ENCODE measurements at places on chromosomes 1 and 21.

- DNase-seq = no peak
Observed at GRCh38 chr1:48701445-48701844, 75.2 kb downstream of the BEND5 start.

DNA sequence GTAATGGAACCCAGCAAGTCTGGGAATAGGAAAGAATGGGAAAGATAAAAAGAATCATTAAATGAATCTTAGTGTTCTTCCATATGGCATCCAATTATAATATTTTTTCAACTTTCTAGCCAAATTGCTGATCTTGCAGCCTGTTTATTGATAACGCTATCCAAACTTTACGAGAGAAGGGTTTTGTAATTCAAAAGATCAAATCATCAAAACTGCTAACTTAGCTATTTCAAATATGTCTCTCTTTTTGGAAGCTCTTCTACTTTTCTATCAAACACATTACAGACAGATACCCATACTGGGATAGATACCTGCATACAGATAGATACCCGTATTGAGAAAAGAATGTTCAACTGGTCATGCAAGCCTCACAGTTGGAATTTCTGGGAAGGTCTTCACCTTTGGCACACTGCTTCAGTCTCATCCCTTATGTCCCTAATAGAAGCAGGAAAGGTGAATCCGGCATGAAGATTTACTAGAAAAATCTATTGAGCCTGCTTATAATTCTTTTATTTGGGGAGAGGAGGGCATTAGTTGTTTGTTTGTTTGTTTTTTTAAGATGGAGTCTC is 75.0 kb upstream of the EXO1 start:
- DNase-seq = no peak

DNA sequence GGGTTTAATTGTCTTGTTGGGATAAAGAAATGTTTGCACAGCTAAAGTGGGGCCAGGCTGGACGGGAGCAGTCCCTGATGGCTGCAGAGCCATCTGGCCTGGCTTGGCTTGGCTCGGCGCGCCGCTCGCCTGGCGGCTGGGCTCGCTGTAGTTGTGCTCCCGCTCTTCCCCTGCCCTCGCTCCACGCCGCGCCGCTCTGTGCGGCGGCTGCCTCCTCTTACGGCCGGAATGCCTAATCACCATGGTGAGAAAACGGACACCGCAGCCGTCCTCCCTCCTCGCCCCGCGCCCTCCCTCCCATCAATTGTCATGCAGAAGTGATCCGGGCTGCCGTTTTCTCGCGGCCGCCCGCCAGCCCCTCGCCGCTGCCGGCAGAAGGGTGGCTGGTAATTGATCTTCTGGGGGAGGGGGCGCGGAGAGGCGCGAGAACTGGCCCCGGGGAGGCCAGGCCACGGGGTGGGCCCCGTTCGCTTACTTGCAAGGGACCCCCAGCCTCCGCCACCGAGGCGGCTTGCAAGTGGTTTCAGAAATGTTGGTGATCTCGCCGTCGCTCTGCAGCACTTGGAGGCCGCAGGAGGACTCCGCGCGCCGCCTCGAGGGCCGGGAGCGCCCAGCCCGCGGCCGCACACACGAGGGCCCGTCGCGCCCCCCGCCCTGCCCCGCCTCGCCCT is 12.4 kb downstream of the RNF220 start:
- DNase-seq = no peak

DNA sequence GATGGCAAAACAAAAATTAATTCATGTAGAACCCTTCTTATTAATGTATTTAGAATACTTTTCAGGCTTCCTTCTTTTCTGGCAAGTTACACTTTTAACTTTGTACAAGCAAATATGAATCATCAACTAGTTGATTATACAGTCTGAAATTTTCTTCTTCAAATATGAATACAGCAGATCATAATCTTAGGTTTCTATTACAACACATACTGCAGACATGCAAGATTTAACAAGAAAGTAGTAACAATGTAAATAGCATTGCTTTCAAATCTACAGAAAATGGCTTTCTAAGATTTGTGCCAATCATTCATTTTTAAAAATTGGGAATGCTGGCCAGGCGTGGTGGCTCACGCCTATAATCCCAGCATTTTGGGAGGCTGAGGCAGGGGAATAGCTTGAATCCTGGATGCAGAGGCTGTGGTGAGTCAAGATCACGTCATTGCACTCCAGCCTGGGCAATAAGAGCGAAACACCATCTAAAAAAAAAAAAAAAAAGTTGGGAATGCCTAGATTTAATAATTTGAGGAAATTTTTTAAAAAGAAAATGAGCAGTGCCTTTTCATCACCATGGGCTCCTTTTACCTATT is 68.4 kb upstream of the DPYD start:
- no peak for DNase-seq

- no peak for DNase-seq
Observed at GRCh38 chr1:26066857-26067256, 573 bp downstream of the TRIM63 start.

GRCh38 chr1:181135815-181136737 is 47.6 kb downstream of the IER5 start:
- no peak for DNase-seq

DNA sequence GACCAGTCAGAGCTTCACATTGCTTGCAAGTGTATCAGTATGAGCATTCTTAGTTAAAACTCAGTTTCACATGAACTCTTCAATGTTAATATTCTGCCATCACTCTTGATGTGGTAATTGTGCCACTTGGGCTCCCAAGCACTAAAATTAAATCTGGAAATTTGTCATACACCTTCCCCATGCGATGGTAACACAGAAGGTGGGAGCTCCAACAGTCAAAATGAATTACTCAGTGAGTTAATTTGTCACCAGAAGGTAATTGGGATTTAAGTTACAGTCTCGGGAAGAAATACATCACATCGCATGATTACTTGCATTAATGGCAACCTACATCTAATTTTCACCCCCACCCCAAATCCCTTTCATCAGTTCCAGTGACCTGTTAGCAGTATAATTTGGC is 376.5 kb upstream of the DAB1 start:
- DNase-seq = no peak

GRCh38 chr1:23979387-23979880 is 693 bp downstream of the SRSF10 start:
- DNase-seq = no peak

DNA sequence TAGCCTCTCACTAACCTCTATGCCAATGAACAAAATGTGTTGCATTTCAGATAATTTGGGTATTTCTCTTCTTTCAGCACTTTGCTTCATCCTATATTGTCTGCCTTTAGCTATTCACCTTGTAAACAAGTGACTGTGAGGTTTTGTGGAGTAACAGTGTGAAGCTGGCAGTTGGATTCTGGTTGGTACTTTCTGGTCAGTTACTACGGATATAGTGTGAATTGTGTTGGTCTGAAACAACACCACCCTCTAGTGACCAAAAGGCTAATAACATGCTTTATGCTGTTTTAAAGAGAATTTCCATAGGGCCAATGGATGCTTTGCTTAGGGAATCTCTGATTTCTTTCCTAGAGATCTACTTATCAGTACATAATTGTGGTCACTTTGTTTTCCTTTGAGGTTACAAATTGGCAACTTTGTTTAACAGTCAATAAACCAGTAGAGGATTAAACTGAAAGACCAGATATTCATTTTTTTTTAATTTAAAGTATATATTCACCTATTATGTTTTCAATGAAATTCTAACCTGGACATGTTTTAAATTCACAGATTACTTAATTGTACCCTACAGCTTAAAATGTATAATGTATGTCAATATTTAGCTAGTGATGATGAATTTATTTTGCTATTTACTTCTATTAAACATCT is 2.5 kb upstream of the PTGER3 start:
- peak; percentile 29 for DNase-seq

DNA sequence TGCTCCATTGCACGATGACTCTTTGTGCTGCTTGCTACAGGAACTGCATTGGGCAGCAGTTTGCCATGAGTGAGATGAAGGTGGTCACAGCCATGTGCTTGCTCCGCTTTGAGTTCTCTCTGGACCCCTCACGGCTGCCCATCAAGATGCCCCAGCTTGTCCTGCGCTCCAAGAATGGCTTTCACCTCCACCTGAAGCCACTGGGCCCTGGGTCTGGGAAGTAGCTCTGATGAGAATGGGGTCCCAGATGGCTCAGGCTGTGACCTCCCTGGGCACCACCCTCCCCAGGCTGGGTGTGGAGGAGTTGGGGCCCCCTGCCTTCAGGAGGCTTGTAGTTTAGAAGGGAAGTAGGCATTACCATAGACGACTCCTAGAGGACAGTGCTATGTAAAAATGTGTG is 19.7 kb downstream of the CYP4B1 start:
- no peak for DNase-seq

DNA sequence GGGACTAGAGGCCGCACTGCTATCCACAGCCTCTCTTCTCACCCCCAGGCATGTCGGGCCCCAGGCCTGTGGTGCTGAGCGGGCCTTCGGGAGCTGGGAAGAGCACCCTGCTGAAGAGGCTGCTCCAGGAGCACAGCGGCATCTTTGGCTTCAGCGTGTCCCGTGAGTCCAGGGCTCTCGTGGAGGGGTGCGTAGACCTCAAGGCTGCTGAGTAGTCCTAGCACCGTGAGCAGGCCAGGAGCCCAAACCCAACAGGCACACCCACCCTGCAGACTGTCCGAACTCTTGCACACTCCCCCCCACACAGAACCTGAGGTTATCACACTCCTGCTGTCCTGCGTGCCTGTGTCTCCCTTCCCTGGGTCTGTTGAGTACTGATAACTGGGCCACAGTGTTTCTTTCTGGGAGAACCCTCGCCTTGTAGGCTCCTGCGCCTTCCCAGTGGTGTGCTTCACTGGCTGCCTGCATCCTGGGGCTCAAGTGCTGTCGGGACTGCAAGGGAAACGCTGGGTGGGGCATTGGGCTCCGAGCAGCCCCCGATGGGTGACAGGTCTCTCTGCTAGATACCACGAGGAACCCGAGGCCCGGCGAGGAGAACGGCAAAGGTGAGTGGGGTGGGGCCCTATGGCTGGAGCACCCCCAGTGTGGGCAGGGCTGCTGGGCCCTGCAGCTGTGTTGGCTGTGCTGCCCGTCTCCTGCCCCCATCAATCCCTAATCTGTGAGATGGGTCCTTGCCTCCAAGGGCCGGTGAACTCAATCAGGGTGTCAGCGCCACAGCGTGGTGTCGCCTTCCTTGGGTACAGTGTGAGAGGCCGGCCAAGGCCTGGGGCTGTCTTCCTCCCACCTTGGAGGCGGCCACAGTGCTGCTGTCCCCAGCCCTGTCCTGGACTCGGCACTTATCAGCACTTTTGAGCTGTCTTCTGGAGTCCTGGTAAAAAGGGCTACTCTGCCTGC is 4.0 kb upstream of the GJC2 start:
- DNase-seq = no peak

- DNase-seq = no peak
Observed at GRCh38 chr1:43034778-43035177, 76.1 kb upstream of the SLC2A1 start.

DNA sequence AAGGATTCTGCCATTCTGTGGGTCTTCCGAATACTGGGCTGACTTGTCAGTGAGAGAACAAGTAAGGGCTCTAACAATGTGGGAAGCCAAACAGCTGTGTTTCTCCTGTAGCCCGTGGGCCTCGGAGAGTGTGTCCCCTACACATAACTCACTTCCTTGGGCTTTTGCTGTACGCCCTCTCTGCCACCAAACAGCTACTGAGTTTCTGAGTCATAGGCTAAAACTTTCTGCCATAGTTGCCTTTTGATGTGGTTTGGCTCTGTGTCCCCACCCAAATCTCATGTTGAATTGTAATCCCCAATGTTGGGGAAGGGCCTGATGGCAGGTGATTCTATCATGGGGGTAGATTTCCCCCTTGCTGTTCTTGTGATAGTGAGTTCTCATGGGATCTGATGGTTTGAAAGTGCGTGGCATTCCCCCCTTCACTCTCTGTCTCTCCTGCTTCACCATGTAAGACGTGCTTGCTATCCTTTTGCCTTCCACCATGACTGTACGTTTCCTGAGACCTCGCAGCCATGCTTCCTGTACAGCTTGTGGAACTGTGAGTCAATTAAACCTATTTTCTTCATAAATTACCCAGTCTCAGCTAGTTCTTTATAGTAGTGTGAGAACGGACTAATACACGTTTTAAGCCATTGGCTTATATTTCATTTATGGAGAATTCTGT is 194.8 kb upstream of the HMCN1 start:
- no peak for DNase-seq

GRCh38 chr1:210385228-210385627 is 56.5 kb downstream of the HHAT start:
- no peak for DNase-seq

DNA sequence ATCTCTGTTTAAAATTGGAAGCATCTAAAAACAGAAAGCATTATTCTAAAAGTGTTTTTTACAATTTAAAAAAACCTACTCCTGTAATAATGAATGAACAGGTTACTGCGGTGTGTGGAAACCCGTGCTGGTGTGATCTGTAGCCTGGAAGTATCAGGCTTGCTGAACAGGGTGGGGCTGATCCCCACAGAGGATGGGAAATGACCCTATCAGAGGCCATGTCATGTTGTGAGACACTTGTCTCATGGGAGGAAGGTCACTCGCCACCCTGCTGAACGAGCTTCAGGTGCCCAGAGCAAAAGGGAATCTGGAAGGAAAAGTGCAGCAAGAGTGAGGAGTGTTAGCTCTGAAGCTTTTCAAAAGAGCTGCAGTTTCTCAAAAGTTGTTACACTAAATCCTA is 320.7 kb downstream of the RRAGC start:
- DNase-seq = no peak

DNA sequence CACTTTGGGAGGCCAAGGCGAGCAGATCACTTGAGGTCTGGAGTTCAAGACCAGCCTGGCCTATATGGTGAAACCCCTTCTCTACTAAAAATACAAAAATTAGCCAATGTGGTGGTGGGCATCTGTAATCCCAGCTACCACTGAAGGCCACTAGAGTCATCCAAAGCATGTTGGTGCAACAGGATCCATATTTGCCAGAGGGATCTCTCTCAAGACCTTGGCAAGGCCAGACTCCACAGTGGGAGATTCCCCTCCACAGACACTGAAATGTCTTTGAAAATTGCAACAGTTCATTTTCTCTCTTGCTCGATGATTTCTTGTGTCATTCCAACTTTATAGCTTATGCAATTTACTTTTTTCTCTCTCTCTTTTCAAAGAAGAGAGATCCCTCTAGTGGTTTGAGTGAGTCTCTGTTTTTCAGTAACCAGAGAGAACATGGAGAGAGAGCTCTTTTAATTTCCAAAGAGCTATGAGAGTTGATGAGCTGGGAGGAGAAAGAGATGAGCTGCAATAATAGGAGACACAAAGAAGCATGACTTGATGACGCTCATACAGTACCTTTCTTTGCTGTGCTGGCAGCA is 176.8 kb upstream of the USP25 start:
- no peak for DNase-seq

DNA sequence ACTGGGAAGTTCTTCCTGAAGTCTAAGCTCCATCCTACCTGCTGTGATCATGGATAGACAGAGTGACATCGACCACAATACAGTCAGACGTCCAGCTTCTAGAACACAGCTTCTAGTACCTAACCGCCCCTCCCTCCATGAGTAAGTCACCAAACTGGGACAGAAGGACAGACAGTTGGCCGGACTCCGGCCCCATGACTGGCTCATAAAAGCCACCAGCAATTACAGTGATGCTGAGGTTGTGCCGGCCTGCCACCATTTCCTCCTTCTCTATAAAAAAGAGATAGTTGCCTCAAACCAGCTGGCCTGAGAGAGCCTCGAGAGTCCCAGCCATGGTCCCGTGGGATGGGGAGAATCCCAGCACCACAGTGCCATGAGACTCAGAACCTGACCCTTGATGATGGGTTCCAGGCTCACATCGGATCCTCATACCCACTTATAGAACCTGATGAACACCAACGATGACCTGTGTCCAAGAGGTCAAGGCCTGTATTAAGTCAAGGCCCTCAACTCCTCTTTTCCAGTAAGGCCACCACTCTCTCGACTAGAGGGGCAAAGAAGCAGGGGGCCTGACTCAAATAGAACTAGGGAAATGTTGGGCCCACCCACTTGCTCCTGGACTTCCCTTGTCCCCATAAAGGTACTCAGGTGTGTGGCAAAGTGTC is 3.4 kb downstream of the MEF2D start:
- no peak for DNase-seq
